GM12878 (cell line): ENCODE measurements at places on chromosomes 4 and X.

GRCh38 chr4:173005912-173006633, 162.5 kb upstream of the GALNT7 start:
- DNase-seq: no peak

DNA sequence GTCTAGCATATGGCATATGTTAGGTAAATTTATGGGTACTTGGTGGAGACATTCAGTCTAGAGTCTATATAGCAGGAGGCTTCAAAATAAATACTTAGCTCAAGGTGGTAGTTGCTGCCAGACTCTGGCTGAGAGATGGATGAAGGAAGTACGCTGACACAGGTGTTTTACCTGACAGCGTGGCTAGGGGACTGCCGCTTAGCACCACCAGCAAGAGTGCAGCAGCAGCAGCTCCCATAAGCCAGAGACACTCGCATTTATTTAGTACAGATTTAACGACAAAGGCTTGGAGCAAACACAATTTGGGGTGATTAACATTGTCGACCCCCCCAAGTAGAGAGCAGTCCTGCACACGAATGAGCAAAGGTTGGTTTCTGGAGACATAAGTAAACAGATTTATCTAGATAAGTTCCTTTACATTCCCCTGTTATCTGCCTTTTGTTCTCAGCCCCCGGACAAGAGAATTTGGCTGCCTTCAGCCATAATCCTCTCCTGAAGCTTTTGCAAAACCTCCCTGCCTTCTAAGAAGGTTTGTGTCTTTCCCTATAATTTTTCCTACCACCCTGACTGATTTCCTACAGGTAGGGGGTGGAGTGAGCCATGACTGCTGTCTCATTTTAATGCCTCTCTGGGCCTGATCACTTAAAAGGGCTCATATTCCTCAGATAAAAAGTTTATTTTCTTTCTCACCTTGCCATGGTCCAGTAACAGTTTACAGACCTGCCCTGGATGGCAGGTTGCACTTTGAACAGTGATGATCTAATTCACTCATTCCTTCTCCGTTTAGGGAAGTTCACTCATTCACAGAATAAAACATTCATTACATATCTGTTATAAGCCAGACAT, 64.6 kb downstream of the RHOH start:
- DNase-seq: no peak

- no peak for DNase-seq
These were observed at the start of gene CYTL1 for GRCh38 chr4:5019274-5019673. CYTL1 (minus strand) TSS chr4:5019458; CDS start chr4:5019445, 13 bp downstream.

- no peak for DNase-seq
These were observed 30.7 kb upstream of the RPS6KA6 start for GRCh38 chrX:84218726-84219125.

DNA sequence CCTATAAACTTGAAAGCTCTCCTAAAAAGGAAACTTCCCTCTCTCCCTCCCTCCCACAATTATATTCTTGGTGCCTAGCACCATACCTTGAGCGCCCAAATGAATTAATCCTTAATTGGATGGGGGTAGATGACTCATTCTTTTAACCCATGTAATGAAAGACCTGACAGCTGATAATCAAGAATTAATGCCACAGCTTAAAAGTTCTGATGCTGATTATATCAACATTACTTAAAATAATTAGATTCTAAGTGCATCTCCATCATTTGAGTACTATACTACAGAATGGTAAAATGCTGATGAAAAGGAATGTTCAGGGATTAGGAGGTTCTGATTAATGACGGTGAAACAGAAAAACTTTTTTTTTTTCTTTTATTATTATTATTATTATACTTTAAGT, 117.0 kb downstream of the ENOX2 start:
- no peak for DNase-seq

DNA sequence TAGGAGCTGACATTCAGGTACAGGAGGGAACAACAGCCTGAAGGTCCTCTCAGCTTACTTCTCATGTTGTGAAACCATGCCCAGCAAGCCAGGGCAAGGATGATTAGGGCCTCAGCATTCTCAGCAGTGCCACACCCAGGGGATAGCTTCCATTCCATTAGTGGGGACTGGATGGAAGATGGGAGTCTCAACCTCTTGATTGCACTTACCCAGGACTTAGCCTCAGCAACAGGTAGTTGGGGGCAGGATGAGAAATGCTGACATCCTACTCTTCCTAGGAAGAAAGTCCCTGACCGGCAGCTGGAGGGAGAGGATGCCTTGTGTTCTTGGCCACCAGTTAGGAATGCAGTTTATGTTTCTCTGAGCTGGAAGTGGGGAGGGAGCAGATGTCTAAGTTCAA, 8.8 kb upstream of the BEX3 start:
- no peak for DNase-seq

GRCh38 chr4:26893491-26893890, 32.9 kb downstream of the STIM2 start:
- DNase-seq: no peak

DNA sequence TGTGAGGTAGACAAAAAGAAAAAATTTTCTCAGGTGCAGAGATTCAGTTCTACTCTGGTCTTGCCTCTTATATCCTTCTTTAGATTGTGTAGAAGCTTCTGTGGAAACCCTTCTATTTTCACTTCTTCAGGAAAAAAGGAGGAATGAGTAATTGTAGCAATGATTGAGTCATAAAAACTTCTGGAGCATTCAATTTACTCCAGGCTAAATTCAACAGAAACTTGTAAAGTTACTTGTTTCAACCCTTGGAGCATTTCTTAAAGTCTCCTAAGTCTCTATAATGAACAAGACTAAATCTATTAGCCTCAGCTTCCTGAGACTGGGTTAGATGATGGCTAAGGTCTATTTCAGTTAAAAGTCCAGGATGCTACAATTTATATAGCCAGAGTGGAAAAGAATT, 29.9 kb downstream of the BOD1L1 start:
- DNase-seq: no peak

- DNase-seq: no peak
These were observed 921.8 kb upstream of the INTU start for GRCh38 chr4:126710935-126711334.

DNA sequence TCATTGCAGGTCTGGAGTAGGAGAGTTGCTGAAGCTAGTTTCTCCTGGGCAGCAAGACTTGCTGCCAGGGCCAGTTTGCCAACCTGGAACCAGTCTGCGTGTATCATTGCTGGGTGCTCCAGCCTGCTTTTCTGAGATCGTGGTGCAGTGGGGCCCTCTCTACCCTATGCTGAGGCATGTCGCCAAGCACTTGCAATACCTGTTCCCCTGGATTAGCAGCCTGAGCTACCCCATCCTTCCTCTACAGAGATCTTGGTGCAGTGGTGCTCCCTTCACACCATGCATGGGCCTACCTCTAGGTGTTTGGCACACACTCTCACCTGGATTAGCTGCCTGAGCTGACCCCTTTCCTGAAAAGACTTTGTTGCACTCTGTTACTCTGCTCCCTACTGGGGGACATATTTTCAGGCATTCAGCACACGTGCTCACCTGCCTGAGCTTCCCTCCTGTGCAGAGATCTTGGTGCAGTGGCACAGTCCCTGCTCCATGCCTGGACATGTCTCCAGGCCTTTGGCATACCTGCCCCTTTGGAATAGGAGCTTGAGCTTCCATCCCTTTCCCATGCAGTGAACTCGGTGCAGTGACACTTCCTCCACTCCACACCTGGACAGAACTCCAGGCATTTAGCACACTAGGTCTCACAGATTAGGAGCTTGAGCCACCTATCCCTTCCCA, 133.7 kb upstream of the CXCL13 start:
- DNase-seq: no peak

GRCh38 chrX:18534949-18535348, 109.5 kb downstream of the CDKL5 start:
- no peak for DNase-seq

DNA sequence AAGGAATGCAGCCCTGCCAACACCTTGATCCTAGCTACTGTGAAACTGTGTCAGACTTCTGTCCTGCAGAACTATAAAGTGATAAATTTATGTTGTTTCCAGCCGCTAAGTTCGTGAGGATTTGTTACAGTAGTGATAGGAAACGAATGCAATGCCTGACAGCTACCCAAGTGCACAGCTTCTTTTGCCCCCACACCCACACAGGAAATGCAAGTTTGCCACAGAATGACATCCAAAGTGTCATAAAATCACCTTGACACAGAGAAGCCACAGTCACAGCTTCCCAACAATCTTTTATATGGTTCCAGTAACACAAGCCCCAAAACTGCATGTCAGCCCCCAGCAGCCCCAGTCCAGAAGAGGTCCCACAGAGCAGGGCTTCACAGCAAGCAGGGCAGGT, 216.9 kb upstream of the S100G start:
- DNase-seq: no peak

- DNase-seq: no peak
These were observed 103.5 kb downstream of the GPR143 start for GRCh38 chrX:9662148-9662547.

GRCh38 chr4:8560265-8561047, 19.7 kb upstream of the GPR78 start:
- DNase-seq: no peak

DNA sequence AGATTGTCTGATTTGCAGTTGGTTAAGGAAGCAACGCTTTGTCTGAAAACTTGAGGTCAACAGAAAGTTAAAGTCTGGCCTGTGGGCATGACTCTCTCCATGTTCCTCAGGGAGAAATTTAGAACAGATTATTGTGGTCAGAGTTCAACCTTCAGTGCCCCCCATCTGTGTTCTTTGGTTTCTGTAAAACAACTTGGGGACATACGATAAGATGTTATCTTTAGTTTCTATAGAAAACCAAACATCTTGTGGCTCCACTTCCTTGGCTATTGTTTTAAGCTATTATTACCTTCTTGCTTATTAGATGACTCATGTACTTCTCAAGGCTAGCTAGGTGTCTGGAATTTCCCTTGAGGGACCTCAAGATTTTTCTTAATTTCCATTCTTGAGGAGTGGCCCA, 507.7 kb downstream of the PDHA2 start:
- DNase-seq: no peak

DNA sequence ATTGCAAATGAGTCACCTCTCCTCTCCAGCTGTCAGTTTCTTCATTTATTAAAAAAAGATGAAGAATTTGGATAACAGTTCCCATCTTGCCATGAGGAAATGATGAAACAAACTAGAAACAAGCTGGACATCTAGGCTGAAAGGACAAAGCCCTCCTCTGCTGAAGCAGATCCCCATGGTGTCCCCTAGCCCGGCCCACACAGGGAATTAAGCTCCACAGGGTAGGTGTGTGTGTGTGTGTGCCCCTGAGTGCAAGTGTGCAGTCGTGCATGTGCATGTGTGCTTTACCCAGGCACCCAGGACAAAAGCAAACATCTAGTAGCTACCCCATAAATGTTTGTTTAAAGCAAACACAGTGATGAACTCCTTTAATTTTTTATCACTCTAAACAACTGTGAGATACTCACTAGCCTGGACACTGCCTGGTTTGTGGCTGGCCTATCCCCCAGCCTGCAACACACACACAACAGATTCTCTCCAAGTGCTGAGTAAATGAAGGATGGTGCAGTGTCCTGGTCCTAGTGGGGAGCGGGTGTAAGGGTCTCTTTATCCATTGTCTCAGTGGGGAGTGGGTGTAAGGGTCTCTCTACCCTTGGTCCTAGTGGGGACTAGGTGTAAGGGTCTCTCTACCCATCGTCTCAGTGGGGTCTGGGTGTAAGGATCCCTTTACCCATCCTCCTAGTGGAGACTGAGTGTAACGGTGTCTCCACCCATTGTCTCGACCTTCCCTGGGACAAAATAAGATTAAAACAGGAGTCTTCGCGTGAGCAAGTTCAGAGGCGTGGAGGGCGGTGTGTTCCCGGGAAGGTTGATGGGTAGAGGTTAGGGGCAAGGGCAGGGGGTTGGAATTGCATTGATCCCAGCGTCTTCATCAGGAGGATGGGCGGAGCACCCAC, 688 bp upstream of the EVC start:
- no peak for DNase-seq

DNA sequence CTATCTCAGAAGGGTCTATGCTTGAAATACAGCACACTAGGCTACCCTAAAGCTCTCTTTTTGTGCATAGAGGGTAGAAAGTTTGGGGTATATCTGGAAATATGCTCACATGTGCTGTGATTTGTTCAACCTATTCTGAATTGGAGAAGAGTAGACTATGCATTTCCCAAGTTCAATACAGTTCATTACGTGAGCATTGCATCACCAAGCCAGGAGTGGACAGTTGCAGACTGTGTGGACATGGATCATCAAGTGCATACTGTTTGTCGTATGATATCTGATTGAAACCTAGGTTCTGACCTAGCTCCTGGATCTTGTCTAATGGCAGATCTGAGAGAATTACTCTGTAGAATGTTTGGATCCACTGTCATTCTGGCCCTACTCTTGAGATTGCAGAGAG, 161.1 kb downstream of the FRAS1 start:
- DNase-seq: no peak

- peak; percentile 51 for DNase-seq
These were observed 5.5 kb downstream of the CAMK2D start for GRCh38 chr4:113756005-113756410.

- no peak for DNase-seq
These were observed 44.0 kb downstream of the MGST2 start for GRCh38 chr4:139709660-139710059.

DNA sequence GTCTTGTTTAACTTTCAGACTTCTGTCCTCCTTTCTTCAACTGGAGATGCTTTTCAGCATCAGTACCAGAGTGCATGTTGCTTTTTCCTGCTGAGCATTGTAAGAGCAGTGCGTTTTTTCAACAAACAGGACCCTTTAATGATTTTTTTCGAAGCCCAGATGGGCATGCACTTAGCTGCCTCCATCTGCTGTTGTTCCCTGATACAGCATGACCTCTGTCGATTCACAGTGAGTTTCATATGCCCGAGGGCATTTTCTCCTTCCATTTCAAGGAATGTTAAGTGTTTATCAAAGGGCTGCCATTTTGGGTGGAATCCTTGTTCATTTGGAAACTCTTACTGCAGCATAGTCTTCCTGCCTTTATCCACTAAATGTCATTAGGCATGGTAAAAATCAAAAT, 428.6 kb downstream of the DTHD1 start:
- DNase-seq: no peak

DNA sequence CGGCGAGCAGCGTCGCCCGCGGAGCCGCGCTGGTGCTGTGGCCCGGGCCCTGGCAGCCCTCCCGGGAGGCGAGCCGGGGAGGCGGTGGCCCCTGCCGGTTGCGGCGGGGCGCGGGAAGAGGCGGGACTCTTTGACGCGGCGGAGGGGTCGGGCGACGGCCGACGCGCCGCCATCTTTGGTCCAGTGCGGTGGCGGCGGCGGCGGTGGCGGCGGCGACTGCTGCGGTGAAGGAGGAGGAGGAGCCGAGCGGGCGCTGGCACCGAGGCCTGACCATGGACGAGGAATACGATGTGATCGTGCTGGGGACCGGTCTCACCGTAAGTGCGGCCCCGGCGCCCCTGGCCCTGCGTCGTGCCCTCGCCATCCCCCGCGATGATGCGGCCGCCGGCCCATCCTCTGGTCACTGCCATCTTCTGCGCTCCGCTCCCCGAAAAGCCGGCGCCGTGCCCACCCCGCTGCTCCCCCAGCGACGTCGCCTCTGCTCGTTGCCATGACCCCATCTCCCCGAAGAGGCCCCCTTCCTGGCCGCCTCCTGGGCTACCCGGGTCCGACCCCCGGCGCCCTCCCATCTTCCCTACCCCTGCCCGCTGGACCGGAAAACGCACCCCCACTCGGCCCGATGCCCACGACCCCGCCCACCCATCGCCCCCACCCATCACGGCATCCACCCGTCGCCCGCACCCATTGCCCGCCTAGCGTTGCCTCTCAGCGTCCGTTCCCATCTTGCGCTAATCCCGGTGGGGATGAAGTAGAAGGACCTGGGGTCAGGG, at the start of gene GDI1:
GDI1 (plus strand) TSS at position 172 of the 770 bp plus-strand sequence; CDS start at position 273, 101 bp downstream.
- no peak for DNase-seq
